ENCODE measurements at places on chromosomes 5 and 9.

- no peak for DNase-seq
These were observed 48.3 kb downstream of the ATPSCKMT start for GRCh38 chr5:10201223-10201868.

- DNase-seq: no peak
These were observed 38.4 kb downstream of the RASGRF2 start for GRCh38 chr5:80998590-80998979.

- DNase-seq: no peak
These were observed 39.3 kb upstream of the CDC42SE2 start for GRCh38 chr5:131224387-131225201.

DNA sequence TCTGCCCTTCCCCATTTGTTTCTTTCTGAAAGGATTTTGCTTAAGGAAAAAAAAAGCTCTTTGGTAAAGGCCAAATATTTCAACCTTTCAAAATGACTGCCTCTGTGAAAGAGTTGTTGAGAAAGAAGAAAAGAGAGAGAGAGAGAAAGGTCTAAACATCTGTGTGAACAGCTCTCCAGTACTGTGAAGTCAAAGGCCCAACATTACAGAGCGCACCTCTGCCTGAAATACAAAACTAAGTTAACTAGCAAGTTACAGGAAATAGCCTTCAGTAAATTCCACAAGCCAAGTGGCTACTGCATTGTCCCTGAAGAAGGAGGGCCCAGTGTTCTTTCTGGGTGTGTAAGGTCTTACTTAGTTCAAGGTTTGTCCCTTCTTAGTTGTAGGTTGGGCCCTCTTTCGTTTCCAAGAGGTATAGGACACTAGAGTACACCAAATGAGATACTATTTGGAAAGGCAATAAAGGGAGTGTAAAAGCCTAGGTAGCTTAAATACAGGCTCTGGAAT lies 104.4 kb downstream of the THBS4 start:
- DNase-seq: no peak

DNA sequence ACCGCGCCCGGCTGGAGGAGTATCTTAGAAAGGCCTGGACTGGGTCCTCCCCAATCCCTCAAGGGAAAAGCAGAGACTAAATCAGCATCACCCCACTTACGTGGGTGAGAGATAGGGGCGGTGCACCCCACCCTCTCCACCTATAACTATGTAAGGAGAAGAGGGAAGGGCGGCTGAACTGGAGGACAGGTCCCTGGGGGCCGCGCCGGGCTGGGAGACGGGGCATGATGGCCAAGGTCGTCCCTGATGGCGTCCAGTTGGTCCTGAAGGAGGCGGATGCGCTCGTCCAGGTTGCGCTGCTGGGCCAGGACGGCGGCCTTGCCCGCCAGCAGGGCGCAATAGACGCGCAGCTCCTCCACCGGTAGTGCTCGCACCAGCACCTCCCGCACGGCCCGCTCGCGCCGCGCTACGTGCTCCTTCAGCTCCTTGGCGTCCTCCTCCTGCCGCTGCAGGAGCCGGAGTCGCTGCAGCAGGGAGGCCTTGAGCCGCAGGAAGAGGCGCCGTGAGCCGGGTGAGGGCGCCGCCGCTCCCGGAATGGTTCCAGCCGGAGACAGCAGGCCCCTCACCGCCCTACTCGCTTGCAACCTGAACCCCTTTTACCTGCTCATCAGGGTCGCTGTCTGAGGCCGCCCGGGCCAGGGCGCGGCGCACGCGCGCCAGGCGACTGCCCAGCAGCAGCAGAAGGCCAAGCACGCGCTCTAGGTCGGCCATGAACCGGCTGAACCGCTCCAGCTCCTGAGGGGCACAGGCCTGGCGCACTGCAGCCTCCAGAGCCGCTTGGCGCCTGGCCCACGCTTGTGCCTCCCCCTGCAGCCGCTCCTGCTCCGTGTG lies 7.6 kb downstream of the SHROOM1 start:
- DNase-seq: no peak

GRCh38 chr9:102700936-102701335 lies 294.2 kb upstream of the CYLC2 start:
- no peak for DNase-seq

- DNase-seq: no peak
These were observed 58.7 kb upstream of the SUSD1 start for GRCh38 chr9:112233769-112234168.

DNA sequence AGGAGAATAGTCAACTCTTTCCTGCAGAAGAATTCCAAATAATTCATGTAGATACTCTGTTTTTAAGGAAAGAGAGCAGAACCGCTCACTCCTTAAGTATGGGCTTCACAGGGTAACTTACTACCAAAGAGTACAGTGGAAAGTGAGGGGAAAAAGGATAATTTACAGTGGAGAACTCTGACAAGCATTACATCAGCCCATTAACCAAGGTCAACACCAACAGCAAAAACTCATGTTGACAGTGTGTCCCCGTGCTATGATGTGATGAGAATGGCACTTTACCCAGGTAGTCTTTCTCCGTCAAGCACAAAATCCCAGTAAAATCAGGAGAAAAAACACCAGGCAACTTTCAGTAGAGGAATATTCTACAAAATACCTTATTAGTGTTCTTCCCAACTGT lies 104.3 kb downstream of the ADCY2 start:
- DNase-seq: no peak

GRCh38 chr5:10630126-10630525 lies 66.3 kb downstream of the ANKRD33B start:
- DNase-seq: no peak

DNA sequence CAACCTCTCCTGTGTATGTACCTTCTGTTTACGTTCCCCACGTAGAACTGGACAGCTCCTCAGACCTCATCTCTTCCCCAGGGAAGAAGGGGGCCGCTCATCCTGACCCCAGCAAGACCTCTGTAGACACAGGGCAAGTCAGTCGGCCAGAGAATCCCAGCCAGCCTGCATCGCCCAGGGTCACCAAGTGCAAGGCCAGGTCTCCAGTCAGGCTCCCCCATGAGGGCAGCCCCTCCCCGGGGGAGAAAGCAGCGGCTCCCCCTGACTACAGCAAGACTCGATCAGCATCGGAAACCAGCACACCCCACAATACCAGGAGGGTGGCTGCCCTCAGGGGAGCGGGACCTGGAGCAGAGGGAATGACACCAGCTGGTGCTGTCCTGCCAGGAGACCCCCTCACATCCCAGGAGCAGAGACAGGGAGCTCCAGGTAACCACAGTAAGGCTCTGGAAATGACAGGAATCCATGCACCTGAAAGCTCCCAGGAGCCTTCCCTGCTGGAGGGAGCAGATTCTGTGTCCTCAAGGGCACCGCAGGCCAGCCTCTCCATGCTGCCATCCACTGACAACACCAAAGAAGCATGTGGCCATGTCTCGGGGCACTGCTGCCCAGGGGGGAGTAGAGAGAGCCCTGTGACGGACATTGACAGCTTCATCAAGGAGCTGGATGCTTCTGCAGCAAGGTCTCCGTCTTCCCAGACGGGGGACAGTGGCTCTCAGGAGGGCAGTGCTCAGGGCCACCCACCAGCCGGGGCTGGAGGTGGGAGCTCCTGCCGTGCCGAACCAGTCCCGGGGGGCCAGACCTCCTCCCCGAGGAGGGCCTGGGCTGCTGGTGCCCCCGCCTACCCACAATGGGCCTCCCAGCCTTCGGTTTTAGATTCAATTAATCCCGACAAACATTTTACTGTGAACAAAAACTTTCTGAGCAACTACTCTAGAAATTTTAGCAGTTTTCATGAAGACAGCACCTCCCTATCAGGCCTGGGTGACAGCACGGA lies 86.7 kb downstream of the GOLPH3 start:
- DNase-seq: no peak

GRCh38 chr5:14435481-14435880 lies 146.1 kb upstream of the OTULINL start:
- no peak for DNase-seq

DNA sequence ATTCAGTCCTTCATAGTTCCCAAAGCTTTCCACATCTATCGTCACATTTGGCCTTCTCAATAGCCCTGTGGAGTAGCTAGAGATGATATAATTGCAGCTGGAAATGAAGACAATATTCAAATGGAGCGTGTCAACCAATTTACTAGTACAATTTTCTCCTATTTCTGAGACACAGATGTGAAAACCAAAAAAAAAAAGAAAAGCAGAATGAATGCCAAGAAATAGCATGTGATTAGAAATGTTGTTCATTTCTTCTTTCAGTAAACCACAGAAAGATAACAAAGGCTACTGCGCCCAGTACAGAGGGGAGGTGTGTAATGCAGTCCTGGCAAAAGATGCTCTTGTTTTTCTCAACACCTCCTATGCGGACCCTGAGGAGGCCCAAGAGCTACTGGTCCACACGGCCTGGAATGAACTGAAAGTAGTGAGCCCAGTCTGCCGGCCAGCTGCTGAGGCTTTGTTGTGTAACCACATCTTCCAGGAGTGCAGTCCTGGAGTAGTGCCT lies 99.0 kb downstream of the MUSK start:
- DNase-seq: no peak

DNA sequence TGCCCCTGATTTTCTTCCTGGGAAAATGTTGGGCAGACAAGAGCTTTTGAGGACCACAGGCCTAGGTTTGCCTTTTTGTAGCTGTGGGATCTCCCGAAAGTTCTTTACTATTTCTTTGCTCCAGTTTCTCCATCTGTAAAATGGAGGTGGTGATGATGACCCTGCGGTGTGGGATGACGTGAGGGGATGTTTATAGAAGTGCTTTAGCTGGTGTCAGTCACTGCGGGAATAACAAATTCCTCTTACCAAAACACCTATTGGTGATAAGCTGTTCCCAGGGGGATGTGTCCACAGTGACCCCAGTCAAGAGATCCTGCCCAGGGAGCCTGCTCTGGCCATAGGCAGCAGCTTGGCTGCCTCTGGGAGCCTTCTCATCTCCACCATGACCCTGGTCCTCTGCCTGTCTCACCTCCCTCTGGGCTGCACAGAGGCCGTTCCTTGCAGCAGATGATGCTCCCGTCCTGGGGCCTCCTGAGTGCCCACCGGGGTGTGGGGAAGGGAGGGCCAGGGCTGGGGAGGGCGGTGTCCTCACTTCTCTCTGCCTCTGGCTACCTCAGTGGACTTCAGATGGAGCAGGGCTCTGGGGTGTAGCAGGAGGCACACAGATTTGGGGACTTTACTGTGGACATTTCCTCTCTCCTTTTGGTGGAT lies 77.2 kb downstream of the COL15A1 start:
- no peak for DNase-seq

GRCh38 chr9:92147852-92148180 lies 32.6 kb upstream of the SPTLC1 start:
- no peak for DNase-seq

- DNase-seq: no peak
These were observed at the start of gene MVB12B for GRCh38 chr9:126326228-126327005. TSS of gene MVB12B (plus strand) at chr9:126326829. CDS start at chr9:126326930, 101 bp downstream.

- DNase-seq: no peak
These were observed 3.2 kb upstream of the SMIM23 start for GRCh38 chr5:171782332-171782966.

DNA sequence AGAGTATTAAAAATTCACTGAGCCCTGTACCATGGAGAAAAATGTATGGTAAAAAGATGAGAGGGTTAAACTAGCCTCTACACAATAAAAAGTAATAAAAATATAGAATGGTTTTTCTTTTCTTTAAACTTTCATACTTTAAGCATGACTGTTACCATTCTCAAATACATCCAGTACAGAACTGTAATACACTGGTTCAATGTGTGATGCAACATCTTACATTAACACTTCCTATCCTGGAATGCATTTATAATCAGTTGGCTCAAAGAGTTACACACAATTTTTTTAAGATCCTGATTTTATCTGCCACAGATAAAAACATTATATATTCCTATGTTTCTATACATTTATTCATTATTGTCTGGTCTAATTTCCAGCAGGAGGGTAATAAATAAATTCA lies 4.7 kb downstream of the GNAQ start:
- no peak for DNase-seq
